Skeletal muscle cell (primary cell): ENCODE measurements at places on chromosomes 11 and 22.

- DNase-seq, result no peak
Measured at GRCh38 chr22:30262917-30263741, 3.5 kb downstream of the OSM start.

DNA sequence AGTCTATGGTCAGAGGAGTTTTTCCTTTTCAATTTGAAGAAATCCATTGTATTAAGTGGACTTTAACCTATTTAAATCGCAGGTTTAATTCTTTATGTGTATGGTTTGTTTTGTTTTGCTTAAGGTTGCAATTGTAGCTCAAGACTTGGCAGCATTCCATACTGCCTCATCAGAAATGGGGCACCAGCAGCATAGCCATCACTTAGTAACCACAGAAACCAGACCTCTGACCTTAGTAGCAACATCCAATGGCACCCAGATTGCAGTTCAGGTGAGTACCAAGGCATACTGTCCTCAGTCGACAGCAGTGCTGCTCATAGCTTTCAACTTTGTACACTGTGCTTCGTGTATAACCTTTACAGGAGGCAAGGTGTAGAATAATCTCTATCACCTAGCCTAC, 48.4 kb upstream of the WEE1 start:
- peak; percentile 21 for DNase-seq

DNA sequence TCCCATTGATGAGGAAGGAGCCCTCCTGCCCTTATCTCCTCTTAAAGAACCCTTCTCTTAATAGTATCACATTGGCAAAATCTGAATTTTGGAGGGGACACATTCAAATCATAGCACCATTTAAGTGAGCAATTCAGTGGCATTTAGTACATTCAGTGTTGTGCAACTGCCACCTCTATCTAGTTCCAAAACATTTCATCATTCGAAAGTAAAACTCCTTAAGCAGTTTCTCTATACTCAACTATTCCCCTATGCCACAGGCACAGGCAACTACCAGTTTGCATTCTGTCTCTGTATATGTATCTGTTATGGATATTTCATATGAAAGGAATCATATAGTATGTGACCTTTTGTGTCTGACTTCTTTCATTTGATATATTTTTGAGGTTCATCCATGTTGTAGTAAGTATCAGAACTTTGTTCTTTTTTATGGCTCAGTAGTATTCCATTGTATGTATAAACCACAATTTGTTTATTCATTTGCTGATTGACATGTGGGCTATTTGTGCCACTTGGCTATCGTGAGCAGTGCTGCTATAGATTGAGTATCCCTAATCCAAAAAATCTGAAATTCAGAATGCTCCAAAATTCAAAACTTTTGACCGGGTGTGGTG, 22.9 kb downstream of the FAR1 start:
- no peak for DNase-seq

DNA sequence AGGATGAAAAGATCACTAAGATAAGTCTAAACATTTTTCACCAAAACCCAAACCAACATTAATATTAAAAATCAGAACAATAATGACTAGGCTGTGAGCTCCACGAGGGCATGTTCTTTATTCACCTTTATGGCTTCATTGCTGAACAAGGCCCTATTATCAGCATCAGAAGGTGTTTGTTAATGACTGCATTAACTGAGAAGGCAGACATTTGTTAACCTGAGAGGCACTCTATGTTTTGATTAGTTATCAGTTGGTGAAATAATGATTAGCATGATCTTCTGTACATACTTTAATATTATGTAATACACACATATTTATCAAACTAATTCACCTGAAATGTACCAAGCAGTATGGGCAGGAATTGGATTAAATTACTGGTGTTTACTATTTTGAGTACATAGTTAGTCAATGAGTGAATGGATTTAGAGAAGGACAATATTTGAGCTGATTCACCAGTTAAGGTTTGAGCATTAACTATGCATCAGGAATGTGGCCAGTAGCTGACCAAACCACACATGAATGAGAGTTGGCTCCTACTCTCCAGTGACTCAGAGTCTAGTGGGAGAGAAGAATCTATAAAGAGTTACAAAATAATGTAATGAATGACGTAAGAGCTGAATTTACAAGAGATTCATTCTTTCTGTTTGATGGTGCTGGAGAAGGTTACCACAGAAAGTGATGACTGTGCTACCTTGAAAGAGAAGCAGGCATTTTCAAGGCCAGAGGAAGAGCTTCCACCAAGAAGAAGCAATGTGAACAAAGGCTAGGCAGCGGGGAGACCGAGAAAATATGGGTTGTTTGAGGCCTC, 6.7 kb downstream of the IL18 start:
- peak; percentile 95 for DNase-seq

GRCh38 chr11:131653260-131653659, 282.8 kb downstream of the NTM start:
- no peak for DNase-seq

DNA sequence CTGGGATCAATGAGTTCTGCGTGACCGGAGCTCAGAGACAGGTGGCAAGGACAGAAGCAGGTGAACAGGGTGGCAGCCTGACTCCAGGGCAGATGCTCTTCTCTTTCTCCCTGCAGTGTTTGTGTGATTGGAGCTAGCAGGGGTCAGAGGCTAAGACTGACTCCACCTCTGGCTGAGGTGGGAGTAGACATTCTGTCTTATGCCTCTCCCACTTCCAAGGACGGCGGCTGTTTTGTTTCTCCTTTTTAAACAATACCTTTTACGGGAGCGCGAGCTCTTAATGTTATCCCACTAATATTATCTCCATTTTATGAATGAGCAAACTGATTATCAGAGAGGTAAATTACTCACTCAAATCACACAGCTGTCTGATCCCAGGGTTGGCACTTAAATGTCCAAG, 323.7 kb downstream of the MIAT start:
- no peak for DNase-seq

- peak; percentile 17 for DNase-seq
Measured at GRCh38 chr11:114448749-114449482, 9.6 kb downstream of the REXO2 start.

- peak; percentile 51 for DNase-seq
Measured at GRCh38 chr11:104529213-104529612, 365.3 kb upstream of the PDGFD start.

GRCh38 chr22:25567251-25567675, 2.8 kb downstream of the GRK3 start:
- no peak for DNase-seq

DNA sequence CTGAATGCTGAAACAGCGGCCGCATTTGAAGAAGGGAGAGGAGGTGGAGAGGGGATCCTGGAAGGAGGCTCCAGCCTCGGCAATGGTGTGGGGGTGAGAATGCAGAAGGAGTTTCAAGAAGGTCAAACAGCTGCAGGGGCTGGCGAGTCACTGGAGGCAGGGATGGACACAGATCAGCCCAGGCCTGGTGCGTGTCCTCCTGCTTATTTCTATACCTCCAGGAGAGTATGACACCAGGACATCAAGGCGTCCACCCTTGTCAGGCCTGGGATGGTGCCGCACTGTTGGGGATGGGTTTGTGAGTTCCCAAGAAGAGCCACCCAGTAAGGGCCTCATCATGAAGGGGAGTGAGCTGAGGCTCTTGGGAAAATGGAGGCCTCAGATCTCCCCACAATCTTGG, 23.1 kb downstream of the IGLL1 start:
- no peak for DNase-seq

- peak; percentile 88 for DNase-seq
Measured at GRCh38 chr11:46050003-46050461, 71.2 kb downstream of the PHF21A start.

DNA sequence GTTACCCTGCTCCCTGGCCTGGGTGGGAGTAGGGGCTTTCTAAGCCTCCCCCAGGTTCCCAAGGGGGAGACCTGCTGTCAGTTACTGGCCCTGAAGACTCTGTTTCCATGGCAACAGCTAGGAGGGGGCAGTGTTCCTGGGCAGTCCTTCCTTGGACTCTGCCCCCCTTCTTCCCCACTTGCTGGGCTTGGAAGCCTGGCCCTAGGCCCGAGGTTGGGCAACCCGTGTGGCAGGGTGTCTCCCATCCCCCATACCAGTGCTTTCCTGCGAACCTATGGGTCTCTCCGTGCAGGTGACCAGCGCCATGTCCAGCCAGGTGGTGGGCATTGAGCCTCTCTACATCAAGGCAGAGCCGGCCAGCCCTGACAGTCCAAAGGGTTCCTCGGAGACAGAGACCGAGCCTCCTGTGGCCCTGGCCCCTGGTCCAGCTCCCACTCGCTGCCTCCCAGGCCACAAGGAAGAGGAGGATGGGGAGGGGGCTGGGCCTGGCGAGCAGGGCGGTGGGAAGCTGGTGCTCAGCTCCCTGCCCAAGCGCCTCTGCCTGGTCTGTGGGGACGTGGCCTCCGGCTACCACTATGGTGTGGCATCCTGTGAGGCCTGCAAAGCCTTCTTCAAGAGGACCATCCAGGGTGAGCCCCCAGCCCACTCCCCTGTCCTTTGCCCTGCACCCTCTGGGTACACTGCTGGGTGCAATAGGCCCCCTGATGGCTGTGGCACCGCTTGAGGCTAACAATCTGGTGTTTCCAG, 1.7 kb downstream of the ESRRA start:
- DNase-seq, result no peak

GRCh38 chr11:76330651-76331050, 50.3 kb downstream of the THAP12 start:
- no peak for DNase-seq

GRCh38 chr11:134359646-134360045, 27.9 kb downstream of the GLB1L2 start:
- DNase-seq, result no peak

- DNase-seq, result no peak
Measured at GRCh38 chr11:120633616-120634393, 122.3 kb downstream of the GRIK4 start.

- DNase-seq, result peak; percentile 29
Measured at GRCh38 chr11:108019870-108020540, 11.3 kb downstream of the CUL5 start.

DNA sequence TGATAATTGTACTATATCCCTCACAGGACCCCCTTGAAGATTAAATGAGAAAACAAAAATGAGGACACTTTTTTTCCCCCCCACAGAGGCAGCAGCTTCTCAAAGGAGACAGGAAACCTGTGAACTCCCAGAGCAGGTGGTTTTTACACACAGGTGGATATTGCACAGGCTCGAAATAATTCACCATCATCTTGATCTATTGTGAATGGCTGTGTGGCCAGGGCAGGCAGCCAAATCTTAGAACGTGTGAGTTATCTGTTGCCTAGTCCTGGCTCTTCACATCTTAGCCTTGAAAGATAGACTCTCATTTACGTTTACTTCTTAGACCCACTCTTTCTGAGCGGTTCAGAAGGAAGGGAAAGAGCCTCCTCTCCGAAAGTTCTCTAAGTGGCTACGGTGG, 23.5 kb downstream of the PPFIBP2 start:
- DNase-seq, result no peak

- no peak for DNase-seq
Measured at GRCh38 chr22:38655519-38656255, 505 bp downstream of the FAM227A start.

DNA sequence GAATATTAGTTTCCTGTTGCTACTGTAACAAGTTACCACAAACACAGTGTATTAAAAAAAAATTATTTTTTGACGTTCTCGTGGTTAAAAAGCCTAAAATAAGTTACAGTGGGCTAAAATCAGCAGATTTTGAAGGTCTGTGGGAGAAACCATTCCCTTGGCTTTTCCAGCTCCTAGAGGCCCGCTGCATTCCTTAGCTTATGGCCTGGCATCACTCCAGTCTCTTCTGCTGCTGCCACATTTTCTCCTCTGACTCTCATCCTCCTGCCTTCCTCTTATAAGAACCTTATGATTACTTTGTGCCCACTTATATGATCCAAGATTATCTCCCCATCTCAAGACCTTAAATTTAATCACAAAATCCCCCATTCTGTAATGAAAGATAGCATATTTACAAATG, 392.7 kb downstream of the GUCY1A2 start:
- DNase-seq, result no peak

GRCh38 chr11:127395034-127395433, 394.5 kb upstream of the KIRREL3 start:
- no peak for DNase-seq

DNA sequence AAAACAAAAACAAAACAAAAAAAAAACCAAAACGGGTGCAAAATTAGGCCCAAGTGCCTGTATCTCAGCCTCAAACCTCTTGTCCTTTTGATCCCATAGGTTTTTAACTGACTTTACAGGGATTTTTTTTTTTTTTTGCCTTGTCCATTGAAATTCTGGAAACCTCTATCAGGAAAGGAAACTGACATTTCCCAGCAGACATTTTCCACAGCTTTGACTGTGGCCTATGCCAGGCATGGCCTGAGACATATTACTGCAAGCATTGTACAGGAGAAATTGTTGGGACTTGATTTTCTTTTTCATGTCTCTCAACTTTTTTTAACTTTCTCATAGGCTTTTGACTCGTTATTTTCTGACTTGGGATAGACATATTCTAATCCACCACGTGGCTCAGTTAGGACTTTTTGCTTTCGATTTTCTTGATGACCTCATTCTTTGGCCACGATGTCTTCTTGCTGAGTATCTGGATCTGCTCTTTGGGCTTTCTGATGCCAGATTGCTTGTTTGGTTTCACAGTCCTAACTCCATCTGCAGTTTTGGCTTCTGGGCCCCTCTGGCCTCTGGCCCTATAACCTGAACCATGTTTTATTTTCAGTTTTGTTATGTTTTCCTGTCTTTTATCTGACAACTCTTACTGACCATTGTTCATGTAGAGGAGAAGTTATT, 336.1 kb upstream of the C11orf87 start:
- DNase-seq, result no peak

- DNase-seq, result no peak
Measured at GRCh38 chr11:6333095-6333494, 12.8 kb upstream of the CAVIN3 start.

GRCh38 chr11:115182282-115182955, 321.8 kb downstream of the CADM1 start:
- no peak for DNase-seq
